ENCODE measurements at places on chromosomes 3 and 15.

GRCh38 chr3:68271145-68271544 lies 616.7 kb upstream of the SUCLG2 start:
- DNase-seq, result no peak

GRCh38 chr15:66713843-66714508 lies 11.9 kb downstream of the SMAD6 start:
- DNase-seq, result no peak

GRCh38 chr15:34582461-34583371 lies 735 bp downstream of the GOLGA8B start:
- no peak for DNase-seq

- DNase-seq, result no peak
Measured at GRCh38 chr3:129106320-129106719, 15.3 kb downstream of the RAB43 start.

GRCh38 chr3:89173546-89173945 lies 66.1 kb downstream of the EPHA3 start:
- DNase-seq, result no peak

DNA sequence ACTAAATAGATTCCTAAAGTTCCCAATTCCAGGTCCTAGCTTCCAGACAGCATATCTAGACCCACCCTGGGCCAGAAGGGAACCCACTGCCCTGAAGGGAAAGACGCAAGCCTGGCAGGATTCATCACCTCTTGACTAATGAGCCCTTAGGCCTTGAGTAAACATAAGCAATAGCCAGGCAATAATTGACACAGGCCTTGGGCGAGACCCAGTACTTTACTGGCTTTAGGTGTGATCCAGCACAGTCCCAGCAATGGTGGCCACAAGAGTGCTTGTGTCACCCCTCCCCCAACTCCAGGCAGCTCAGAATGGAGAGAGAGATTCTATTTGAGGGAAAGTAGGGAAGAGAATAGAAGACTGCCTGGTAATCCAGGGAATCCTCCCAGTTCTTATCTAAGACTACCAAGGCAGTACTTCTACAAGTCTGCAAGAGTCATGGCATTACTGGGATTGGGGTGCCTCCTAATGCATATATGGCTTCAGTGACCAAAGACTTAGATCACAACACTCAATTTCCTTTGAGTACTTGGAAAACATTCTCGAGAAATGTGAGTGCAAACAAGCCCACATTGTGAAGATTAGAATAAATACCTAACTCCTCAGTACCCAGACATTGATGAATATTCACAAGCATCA lies 30.4 kb upstream of the WWTR1 start:
- no peak for DNase-seq

GRCh38 chr3:157305392-157305791 lies 131.3 kb upstream of the PTX3 start:
- DNase-seq, result no peak

DNA sequence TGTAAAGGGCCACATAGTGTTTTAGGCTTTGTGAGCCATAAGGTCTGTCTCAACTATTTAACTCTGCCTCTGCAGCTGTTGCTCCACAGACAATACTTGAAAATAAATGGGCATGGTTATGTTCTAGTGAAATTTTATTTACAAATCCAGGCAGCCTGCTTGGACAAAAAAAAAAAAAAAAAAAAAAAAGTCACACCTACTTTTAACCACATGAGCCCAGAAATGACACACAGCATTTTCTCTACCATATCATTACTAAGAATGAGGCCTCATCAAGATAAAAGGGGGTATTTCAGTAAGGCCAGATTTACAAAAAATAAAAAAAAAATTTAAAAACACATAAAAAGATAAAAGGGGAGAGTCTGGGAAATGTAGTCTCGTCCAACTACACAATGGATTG lies 1.7 kb upstream of the NGLY1 start:
- DNase-seq, result no peak

GRCh38 chr15:41017066-41017735 lies 63.9 kb downstream of the CHAC1 start:
- no peak for DNase-seq

DNA sequence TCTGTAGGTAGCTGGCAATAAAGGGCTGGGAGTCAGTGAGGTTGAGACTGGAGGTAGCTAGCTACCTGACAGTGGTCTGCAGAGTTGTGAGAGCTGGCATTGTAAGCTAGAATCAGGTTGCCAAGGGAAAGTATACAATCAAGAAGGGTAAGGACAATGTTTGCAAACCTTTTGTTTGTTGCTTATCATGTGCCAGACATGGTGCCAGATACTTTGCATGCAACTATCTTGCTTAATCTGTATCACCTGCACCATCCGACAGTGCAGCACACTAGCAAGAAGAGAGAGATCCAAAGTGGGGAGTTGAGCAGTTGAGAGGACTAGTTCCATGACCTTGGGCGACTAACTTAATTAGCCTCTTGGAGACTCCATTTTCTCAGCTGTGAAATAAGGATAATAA lies 236.4 kb downstream of the PDCD6IP start:
- DNase-seq, result no peak

- DNase-seq, result no peak
Measured at GRCh38 chr3:108378153-108378951, 82.0 kb downstream of the HHLA2 start.
